ENCODE measurements at places on chromosomes 7 and 10.

- peak; percentile 87 for DNase-seq
Observed at GRCh38 chr10:28946479-28946878, 269.2 kb downstream of the BAMBI start.

- no peak for DNase-seq
Observed at GRCh38 chr10:131166486-131166885, 145.0 kb downstream of the TCERG1L start.

DNA sequence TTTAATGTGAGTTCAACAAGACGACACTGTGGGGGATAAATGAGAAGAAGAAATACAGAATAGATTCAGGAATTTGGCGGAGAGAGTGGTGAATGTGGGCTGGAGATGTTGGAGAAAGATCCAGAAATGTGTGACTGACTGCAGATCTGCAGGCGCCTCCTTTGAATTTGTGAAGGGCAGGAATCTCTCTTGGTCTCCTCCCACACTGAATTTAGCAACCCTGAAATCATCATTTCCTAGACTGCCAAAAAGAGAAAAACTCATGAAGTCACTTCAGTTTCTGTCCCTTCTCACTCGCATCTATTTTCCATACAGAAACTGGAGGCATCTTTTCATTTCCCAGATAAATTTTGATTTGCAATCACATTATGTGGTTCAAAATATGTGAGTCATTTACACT lies 128.7 kb downstream of the GNAI1 start:
- DNase-seq = no peak

GRCh38 chr10:78250313-78251015 lies 216.8 kb downstream of the RPS24 start:
- DNase-seq = no peak

Measured in choroid plexus epithelial cell (primary cell).